ENCODE measurements at places on chromosomes 1 and 21.

- DNase-seq = no peak
These were observed 80.7 kb downstream of the NID1 start for GRCh38 chr1:235984041-235984825.

DNA sequence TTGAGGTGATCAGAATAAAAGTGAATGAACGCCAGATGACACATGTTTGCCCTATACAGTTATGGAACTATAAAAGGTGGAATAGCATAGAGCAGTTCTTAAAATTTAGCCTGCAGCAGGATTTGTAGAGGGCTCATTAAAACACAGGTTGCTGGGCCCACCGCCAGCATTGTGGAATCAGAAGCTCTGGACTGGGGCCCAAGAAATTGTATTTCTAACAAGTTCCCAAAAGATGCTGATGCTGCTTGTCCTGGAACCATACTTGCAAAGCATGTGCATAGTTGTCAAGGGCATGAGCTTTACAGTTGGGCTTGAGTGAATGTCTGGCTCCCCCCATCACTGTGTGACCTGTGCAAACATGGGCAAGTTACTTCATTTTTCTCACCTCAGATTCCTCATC, 37.5 kb upstream of the LRRC53 start:
- DNase-seq = no peak

DNA sequence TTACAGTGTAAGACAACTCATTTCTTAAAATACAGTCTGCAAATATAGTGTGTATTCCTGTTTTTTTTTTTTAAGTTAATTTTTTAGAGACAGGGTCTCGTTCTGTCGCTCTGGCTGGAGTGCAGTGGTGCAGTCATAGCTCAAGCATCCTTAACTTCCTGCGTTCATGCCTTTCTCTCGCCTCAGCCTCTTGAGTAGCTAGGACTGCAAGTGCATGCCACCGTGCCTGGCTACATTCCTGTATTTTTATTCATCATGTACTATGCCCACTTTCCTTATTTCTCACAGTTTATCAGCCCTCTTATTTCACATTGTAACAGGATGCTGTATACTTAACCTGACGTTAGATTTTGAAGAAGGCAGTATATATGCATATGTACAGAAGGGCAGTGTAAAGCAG, 26.7 kb downstream of the MIER1 start:
- DNase-seq = no peak

- no peak for DNase-seq
These were observed 56.8 kb upstream of the GNG12 start for GRCh38 chr1:67889953-67890567.

DNA sequence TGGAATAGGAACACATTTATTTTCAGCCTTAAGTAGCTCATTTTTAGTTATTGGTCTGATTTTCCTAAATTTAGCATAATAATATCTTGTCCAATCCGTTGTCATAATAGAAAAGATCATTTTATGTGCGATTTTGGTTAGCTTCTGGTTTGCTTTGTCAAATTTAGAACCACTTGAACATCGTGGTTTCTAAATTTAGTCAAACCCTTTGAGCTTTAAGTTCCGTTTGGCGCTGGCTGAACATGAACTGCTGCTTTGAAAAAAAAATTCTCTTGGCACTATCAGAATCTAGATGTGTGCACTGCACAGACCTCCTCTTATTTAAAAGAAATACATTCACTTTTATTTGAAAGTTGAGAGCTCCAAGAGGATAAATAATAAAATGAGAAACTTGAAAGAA, 370.6 kb downstream of the PTPRC start:
- no peak for DNase-seq

DNA sequence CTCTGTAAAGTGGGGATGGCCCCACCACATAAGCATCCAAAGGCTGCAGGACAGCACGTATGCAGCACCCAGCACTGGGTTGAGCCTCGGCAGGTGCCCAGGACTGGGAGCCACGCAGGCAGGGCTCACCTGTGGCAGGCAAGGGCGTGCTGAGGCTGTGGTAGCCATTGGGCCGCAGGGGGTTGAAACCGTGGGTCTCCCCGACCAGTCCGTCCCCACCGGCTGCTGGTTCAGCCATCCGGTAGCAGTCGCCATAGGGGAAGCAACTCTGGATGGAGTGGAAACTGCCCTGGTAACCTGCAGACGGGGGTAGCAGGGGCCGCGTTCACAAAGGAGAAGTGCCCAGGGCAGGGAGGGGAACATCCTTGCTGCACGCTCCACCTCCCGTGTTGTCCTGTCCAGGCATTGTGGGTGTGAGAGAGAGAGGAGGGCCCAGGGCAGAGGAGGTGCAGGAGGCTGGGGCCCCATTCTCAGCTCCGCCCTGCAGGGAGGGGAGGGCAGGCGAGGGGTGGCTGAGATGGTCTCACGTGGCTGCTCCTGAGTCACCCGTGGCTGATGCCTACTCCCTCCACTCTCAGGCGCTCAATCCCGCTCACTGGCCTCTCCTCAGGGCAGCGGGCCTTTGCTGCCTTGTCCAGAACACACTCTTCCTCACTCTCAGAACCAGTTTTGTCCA, 49.9 kb downstream of the DMRTB1 start:
- no peak for DNase-seq

GRCh38 chr1:40769815-40770214, 13.8 kb upstream of the KCNQ4 start:
- DNase-seq = no peak

DNA sequence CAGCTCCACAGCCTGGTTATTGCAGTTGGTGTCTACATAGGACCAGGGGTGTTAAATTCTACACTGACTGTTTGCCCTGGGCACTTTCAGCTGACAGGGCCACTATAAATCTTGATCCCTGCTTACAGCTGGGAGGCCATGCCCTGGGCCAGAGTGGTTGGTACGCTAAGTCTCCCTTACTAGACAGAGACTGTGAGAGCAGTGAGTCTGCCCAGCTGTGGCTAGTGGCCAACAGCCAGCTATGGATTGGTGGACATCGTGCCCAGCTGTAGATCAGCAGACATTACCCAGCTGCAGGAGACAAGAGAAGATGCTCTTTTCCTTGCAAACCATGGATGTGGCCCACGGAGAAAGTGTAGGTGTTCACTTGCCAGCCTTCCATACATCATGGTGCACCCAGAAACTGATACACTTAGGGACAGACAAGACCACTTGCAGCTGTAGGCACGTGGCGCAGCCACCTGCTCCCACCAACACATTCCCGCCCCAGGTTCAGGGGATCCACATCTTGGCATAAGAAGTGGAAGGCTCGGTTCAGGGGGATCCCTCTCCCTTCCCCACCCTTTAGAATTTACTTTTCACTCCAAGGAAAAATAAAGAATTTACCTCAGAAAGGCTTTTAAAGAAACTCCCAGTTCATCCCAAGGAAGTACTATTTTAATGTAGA, 16.4 kb upstream of the PAX7 start:
- no peak for DNase-seq

DNA sequence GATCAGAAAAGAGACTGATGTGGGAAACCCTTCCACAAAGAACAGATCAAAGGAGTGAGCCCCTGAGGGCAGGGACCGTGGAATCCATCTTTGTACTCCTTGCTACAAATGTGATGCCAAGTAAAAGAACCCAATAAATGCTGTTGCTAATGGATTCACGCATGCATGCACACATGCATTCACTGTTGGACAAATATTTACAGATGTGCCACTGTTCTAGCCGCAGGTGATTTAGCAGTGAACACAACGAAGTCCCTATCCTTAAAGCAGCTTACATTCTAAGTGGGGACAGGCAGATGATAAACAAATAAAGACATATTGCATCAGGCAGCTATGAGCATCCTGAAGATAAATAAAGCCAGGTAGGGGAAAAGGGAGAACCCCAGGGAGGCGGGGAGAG, 67.8 kb downstream of the ITPKB start:
- no peak for DNase-seq

DNA sequence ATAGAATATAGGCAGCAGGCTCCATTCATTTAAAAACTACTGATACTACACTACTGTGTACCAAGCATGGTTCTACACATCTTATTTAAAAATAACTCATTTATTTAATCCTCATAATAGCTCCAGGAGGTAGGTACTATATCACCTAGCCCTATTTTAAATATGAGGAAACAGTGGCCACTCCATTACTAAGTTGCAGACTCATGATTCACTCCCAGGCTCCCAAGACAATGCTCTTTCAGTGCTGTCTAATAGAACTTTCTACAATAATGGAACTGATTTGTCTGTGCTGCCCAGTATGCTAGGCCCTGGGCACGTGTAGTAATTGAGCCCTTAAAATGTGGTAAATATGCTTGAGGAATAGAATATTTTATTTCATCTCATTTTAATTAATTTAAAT, 357.1 kb downstream of the LTN1 start:
- DNase-seq = no peak

DNA sequence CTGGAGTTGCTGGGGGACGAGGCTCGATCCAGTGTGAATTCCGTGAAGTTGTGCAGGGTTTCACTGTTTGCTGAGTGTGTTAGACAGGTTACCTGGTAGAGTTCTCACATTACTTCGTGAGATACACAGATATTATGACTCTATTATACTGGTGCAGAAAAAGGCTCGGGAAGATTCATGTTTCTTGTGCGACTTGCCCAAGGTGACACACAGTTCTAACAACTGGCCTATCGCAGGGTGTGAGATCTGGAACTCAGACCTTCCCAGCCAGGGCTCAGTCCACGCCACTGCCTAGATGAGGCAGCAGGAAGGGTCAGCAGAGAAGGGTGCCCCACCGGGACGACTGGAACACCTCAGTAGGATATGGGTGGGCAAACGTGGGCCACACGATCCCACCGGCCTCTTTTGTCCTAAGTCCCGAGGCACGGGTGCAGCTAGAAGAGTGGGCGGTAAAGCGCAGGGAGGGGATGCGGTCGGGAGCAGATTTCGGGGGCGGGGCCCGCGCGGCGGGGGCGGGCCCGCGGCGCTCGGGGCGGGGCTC, 296 bp upstream of the RNPEP start:
- DNase-seq = peak; percentile 50

- DNase-seq = no peak
These were observed 16.1 kb downstream of the CLCN6 start for GRCh38 chr1:11822091-11822490.

- no peak for DNase-seq
These were observed 22.8 kb upstream of the TSPEAR start for GRCh38 chr21:44734026-44734745.

DNA sequence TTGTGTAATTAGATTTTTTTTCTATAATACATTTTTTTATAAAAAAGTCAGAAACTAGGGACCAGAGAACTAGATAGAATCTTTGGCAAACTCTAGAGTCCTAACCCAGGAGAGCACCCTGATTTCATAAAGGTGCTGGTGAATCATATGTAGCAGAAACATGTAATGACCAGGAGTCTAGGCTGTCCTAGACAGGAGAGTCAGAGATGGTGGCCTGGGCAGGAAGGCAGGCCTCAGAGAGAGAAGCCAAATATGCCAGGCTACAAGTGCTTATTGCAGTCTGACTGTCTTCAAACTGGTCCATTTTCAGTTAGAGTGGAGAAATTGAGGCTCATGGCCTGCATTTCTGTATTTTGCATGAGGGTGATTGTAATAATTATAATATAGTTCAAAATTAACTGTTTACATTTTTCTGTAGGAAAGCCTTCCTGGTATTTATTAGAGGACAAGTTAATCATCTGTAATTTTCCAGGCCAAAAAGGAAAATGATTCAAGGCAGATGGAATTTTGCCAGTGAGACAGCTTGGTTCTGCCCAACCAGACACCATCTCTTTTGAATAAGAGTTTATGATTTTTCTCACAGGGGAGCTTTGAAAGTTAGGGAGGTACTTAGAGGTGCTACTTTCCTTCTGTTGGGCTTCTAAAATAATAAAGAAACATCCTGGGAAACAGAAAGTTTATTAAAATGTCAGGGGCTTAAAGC, 129.8 kb downstream of the S1PR1 start:
- DNase-seq = no peak

DNA sequence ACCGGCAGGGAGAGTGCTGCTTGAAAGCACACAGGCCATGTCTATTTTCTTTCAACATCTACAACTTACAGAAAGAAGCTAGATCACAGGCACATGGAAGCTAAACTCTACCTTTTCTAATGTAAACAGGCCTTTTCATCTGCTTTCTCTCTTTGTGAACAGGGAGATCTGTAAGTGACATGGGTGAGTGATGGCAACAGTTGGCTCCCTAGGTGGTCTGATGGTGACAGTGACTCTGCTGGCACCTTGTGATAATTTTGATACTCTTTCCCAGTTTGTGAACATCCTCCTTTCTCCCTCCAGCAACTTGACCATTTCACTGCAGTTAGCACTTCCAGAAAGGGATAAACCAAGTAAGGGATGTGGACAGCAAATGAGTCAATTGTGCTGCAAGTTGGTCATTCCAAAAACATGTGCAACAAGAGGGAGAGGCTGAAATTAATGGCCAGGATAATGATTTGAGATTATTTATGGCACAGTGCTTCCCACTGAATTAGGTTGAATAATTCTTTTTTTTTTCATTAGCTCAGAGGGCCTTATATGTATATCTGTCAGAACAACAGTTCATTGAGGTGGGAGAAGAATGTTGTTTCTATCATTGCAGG, 89.5 kb downstream of the XCL2 start:
- DNase-seq = no peak

GRCh38 chr1:24427545-24427862, 11.9 kb downstream of the NIPAL3 start:
- no peak for DNase-seq

- DNase-seq = no peak
These were observed 12.8 kb upstream of the AADACL4 start for GRCh38 chr1:12630946-12631530.

DNA sequence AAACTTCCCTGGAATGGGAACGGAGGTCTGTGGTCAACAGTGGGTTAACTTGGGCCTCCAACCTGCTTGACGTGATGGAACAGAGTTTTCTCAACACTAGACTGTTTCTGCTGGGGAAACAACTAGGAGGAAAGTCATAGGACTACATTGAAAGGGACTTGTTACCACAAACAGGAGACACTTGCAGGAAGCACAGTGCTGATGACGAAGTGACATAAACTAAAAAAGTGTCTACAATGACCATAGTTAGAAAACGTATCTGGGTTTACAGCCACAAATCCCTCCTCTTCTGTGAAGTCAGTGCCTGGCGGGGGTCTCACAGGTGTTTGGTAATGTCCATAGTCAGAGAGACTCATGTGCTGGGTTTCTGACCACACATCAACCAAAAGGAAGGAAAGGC, 86.3 kb downstream of the FCRL5 start:
- no peak for DNase-seq

DNA sequence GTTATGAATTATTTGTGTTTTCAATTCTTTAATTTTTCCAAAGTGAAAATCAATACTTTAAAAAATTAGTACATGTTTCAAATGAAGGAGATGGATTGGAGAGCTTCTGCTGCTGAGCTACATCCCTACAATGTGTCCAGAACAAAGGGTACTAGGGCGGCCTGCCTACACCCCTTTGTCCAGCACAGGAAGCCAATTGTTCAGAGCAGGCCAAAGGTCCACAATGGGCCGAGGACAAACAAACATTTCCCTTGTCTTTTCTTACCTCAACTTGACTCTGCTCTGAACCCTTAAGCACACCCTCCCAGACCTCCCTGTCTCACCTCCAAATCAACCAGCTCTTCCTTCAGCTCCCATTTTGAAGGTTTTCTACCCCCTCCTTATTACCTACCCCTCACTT, 39.4 kb upstream of the CAMK1G start:
- no peak for DNase-seq

- DNase-seq = no peak
These were observed 327.7 kb downstream of the SMYD3 start for GRCh38 chr1:246179401-246179800.
